Activated CD8-positive, alpha-beta memory T cell treated with anti-CD3 and anti-CD28 coated beads, Interleukin-2, amount 50 U/mL, for 4 hours (primary cell): ENCODE measurements at places on chromosomes 11 and 22.

DNA sequence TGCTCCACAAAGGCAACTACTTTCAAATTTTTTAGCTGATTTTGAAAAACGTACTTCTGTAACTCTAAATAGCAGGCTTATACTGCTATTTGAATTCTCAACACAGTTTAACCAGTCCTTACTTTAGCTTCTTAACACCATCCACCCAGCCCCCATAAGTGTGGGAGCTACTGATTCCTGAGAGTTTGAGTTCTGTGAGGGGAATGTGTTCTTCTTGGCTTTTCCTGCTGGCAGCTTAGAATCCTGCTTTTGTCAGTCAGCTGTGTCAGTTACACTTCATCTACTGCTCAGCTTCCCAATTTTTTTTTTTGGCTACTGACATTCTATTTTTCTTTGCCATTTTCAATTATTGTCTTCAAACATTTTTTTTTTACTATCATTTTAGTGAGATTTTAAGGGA is 440.4 kb downstream of the INSC start:
- no peak for DNase-seq

- no peak for DNase-seq
Observed at GRCh38 chr11:66570079-66570849, 1.9 kb upstream of the CTSF start.

DNA sequence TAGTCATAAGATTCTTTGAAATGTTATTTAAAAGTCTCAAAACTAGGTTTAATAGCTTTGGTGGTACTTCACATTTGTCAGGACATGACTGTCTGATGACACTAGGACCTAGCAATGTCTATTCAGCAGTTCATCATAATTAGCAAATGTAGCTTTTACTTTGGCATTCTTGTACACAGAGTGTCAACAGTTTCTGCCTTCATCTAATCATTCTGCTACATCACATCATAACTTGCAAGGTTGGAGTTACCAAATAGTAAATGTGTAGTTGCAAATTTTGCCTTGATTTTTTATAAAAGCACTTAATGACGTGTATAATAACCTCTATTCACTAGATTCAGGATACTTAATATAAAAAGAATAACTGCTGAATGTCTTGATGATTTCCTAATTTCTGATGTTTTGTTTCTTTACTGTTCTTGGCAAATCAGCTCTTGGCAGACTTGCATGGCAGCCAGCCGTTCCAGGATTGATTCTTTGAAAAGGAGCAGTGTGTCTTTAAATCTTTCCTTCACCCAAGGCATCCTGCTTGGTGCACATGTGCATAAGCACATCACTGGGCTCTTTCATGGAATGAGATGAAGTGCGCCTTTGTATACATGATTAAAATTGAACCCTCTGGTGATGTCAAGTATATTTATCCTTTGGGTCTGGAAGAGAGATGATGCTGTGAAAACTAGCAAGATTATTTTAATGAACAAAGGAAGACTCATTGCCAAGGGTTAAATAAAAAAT is 12.2 kb downstream of the FBXO7 start:
- no peak for DNase-seq

- DNase-seq: no peak
Observed at GRCh38 chr11:121671283-121672168, 218.8 kb upstream of the SORL1-AS1 start.

GRCh38 chr11:126808836-126809235 is 191.7 kb downstream of the KIRREL3 start:
- no peak for DNase-seq

DNA sequence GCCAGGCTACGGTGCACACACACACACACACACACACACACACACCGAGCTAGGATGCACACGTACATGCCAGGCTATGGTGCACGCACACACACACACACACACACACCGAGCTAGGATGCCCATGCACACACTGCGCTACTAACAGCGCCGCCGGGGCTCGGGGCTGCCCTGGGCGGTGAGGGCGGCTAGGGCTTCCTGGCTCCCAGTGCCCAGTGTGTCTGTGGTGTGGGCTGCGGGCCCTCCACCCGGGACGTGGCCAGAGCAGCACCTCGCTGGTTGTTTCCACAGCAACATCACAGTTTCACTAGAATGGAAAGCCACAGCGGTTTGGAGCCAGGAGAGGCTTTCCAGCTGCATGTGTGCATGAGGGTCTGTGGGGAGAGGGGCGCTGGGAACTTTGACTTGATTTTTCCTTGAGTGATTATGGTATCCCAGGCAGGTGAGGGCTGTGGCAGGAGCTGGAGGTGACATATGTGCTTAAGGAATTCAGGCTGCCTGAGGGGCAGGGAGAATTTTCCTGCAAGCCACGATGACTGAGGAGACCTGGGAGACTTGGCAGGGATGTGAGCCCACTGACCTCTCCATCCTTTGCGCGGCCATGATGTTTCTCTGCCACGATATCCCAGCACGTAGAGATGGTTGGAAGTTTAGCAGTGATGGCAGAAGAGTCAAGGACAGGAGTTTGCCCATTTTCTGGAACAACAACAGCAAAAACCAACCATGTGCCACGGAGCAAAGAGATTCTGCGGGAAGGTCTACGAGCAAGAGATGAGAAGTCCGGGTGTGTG is 195.9 kb downstream of the SNX19 start:
- no peak for DNase-seq
